ENCODE measurements at places on chromosomes 12 and 14. TPM values are rescaled to one million over a fixed set of nuclear protein-coding genes. Genes with fewer than 3 reads are reported as not detected.

- no peak for DNase-seq
These were observed 16.2 kb downstream of the ISM2 start for GRCh38 chr14:77482422-77482821.

Gene SSPN
- 9.1 TPM for total RNA-seq

DNA sequence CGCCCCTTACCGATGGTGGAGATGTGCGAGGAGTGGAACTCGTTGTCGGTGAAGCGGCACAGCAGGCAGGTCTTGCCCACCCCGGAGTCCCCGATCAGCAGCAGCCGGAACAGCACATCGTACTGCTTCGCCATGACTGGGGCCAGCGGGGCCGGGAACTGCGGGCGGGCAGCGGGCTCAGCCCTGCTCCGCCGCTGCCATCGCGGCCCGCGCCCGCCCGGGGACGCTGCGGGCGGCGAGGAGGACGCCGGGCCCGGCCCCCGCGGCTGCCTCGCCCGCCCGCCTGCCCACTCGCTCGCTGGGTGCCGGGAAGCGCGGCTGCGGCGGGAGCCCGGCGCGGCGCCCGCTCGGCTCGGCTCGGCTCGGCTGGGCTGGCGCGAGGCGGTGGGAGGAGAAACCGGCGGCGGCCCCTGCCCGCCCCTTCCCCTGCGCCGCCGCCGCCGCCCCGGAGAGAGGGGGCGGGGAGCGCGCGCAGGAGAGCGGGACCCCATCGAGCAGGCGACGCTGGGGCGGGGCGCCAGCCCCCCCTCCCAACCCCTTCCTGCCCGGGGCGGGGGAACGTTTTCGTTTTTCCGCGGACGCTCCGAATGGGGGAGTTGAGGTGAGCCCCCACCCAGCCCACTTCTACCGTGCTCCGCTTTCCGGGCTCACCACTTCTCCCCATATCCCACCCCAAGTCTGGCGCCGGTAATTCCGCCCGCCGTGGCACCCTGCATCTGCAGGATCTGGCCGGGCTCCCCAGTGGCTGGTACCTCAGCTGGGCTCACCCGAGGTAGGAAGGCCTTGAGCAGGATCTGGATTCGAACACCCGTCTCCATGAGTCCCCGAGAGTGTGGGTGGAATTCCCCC lies at the start of gene RAB15:
TSS of gene RAB15 (minus strand) at position 394 of the 849 bp plus-strand sequence. CDS start at position 134, 260 bp downstream.
- peak; percentile 62 for DNase-seq

Gene SOCS4
- total RNA-seq, result 11.3 TPM

DNA sequence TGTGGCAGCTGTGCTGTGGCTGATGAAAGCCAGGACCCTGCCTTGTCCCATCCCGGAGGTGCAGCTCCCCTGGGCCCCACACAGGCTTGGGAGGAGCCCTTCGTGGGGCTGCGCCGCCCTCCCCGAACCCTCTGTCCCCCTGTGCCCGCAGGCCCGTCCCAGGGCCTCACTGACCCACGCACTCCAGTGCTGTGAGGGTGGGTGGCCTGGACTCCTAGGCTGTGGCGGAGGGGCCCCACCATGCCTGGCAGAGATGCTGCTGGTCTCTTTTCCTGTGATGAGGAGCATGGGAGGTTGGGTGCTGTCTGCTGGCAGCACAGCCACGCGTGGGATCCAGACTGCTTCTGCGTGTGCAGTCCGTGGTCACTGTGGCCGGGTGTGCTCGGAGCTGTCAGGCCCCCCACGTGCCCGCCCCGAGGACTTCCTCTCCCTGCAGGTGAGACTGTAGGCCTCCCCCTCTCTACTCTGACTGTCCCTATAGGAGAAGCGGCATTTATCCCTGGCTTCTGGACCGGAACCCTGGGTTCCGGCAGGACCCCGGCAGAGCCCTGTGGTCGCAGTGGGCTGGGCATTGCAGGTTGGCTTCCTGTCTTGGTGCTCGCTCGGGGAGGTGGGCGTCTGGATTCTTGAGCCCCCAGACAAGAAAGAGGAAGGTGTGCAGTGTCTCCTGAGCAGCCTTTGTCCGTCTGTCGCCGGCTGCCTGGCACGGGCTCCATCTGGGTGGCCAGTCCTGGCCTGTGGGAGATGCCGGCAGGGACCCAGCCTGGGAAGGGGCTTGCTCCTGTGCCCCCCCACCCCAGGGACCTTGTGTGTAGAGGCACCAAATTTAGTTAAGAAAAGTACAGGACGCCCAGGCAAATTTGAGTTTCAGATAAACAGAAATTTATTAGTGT lies 2.3 kb downstream of the MTA1 start:
- DNase-seq, result no peak

DNA sequence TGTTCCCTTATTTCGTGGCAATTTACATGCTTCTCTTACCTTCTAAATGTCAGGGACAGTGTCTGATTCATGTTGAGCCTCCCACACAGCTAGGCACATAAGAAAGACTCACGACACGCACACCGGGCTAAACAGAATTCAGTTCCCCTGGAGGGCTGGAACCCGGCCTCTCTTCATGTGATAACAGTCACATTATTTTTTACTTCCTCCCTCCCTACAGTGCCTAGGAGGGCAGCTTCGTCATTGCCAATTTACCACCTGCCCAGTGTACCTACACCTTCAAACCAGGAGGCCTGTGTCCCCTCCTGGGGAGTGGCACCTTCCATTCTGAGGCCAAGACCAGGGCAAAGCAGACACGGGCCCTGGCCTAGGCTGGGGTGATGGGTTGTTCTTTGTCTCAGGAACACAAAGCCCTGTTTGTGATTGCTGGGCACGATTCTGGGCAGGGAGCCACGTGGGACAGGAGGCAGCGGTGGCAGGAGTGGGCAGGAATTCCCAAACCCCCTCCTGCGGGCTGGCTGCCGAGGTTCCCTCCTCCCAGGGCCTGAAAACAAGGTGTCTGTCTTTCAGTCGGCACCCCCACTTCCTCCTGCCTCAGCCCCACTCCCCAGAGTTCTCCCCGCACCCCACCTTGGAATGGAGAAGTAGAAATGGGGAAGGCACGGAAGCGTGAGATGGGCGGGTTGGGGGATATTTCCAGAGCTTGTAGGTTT lies 6.8 kb upstream of the RASAL1 start:
- no peak for DNase-seq

Gene FRMD6
- 13.1 TPM for total RNA-seq

DNA sequence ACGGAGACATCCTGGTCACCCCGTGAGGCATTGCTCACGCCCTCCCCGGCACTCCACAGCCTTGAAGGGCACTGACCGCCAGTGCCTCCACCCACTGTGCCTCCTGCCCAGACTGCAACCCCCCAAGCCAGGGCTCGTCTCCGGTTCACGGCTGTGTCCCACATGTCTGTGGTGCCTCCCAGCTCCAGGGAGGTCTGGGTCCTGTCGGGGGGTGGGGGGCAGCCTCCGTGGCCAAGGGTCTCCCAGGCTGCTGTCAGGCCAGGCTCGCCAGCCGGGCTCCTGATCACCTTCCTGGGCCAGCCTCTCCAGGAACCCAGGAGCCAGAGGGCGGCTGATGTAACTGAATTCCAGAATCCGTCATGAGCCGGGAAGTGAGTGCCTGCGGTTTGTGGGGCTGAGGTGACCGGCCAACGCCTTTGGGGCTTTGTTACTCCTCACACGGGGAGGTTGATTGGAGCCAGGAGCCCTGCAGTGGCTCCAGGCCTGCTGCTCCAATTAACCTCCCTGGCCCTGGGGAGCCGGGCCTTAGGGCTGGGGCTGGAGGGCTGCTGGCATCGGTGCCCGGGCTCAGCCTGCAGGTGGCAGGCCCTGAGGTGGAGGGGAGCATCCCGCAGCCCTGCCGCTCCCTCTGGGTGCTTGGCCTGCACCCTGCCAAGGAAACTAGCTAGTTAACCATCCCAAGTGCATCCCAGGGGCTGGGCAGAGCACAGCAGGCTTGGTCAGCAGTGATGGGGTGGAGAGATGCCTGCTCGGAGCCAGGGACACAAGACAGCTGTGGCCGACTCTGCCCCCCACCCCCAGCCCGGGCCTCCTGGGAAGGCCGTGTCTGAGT lies 36.4 kb upstream of the FBRSL1 start:
- no peak for DNase-seq

Gene RNASE7
- total RNA-seq, result not detected

Data from Peyer's patch (tissue), 4 donors.